ENCODE measurements at places on chromosomes 4 and X. TPM values are rescaled to one million over a fixed set of nuclear protein-coding genes. Genes with fewer than 3 reads are reported as not detected.

Gene TRIM61
- 2.7 TPM for total RNA-seq

Gene EREG
- total RNA-seq = not detected

- no peak overlapping the region for H3K27ac ChIP-seq
- no peaks in the 10 kb centered on the region for H3K4me1 ChIP-seq
- no peak for DNase-seq
- no peaks in the 10 kb centered on the region for H3K36me3 ChIP-seq
- no peak overlapping the region for H3K4me3 ChIP-seq
Observed at GRCh38 chr4:183816882-183817509, 88.1 kb upstream of the STOX2 start.

- peaks cover 35% of the 10 kb centered on the region for H3K27me3 ChIP-seq
- peaks cover 57% of the 10 kb centered on the region for H3K4me1 ChIP-seq
- H3K4me3 ChIP-seq = no peak overlapping the region
Observed at GRCh38 chr4:77028246-77028645, 47.5 kb downstream of the CCNI start.

Gene PABPC4L
- not detected for total RNA-seq
